ENCODE measurements at places on chromosomes 5 and 9.

- peak; percentile 14 for DNase-seq
Observed at GRCh38 chr9:121299467-121300282, 31.7 kb downstream of the GSN start.

GRCh38 chr5:115785381-115786065 is 30.9 kb downstream of the CDO1 start:
- no peak for DNase-seq

DNA sequence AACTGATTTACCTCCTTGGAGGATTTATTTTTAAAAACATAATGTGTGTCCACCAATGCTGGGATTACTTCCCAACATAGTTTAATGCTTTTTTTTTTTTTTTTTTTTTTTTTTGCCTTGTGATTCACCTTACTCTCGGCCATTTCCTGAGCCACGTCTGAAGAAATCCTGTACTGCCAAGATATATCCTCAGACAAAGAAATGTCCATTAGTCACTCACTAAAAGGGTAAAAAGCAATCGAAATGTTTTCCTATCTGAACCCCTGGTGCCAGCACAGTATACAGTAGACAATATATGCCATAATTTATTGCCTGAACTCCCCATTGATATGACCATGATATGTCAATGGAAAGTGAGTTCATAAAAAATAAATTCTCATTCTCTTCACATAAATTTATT is 344.1 kb downstream of the BNC2 start:
- DNase-seq = no peak

DNA sequence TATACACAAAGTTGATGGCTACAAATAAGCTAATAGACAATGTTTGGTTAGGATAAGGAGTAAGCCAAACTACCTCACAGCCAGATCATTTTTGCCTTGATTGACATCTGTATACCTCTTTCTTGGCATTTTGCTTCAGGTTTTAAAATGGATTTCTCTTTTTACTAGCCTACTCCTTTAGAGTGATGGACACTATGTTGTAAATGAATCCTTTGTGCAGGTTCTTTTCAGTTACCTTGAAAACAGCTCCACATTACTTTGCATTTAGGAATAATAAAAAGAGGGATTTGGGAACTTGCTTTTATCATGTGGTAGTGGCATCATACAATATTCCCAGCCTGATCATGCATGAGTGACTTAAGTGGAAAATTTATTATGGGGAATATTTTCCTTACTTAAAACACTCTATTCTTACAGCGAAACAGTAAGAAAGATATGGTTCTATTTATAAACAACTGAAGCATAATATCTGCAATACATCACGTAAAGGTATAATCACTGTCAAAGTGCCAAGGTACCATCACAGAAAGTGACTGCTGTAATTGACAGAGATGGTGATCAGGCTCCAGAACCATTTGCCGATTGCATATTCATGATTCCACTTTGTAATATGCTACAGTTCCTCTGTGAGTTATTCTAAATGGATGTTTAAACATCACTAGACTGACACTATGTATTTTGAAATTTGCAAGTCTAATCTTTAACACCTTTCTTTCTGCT is 327.0 kb downstream of the DMRTA1 start:
- no peak for DNase-seq

- DNase-seq = no peak
Observed at GRCh38 chr9:131051592-131052517, 42.9 kb downstream of the LAMC3 start.
